ENCODE measurements at places on chromosomes 4 and X. TPM values are rescaled to one million over a fixed set of nuclear protein-coding genes. Genes with fewer than 3 reads are reported as not detected.

Gene KDR
- total RNA-seq, result 200 TPM

- no peak for DNase-seq
Measured at GRCh38 chr4:141962486-141962885, 326.1 kb downstream of the IL15 start.

Gene KIF4A
- total RNA-seq, result 13.9 TPM

GRCh38 chrX:46838974-46839480 is 2.2 kb downstream of the RP2 start:
- DNase-seq, result no peak

DNA sequence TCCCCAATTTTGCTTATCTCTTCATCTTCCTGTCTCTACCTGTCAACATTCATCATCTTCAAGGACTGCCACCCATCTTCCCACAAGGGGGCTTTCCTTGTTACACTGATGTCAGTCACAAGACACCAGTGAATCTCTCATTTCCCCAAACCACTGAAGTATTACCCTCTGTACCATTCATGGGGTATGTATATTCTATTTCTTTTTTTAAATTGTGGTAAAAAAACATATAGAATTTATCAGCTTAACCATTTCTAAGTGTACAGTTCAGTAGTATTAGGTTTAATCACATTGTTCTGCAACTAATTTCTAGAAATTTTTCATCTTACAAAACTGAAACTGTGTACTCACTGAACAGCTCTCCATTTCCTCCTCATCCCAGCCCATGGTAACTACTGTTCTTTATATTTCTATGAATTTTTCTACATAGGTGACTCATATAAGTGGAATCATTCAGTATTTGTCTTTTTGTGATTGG is 98.6 kb downstream of the LARP7 start:
- DNase-seq, result no peak

DNA sequence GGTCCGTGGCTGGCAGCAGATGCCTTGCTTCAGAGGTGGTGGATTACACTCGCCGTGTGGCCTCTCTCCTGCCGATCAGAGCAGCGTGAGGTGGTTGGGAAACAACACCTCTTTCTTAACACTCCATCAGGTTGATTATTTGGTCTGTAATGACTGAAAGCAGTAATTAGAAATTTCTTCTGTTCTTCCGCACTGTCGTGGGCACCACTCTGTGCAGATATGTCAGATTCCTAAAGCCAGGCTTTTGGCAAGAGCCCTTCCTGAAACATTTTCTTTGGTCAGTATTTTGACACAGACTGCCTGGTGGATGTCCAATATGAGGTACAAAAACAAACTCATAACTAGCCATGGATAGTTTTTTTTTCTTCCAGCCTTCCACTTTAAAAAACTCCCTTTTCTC is 100.9 kb downstream of the FNIP2 start:
- DNase-seq, result no peak
